Stimulated activated CD8-positive, alpha-beta memory T cell treated with anti-CD3 and anti-CD28 coated beads, Interleukin-4, amount 100 ng/mL, for 1 hour (primary cell): ENCODE measurements at places on chromosomes 12 and 14.

DNA sequence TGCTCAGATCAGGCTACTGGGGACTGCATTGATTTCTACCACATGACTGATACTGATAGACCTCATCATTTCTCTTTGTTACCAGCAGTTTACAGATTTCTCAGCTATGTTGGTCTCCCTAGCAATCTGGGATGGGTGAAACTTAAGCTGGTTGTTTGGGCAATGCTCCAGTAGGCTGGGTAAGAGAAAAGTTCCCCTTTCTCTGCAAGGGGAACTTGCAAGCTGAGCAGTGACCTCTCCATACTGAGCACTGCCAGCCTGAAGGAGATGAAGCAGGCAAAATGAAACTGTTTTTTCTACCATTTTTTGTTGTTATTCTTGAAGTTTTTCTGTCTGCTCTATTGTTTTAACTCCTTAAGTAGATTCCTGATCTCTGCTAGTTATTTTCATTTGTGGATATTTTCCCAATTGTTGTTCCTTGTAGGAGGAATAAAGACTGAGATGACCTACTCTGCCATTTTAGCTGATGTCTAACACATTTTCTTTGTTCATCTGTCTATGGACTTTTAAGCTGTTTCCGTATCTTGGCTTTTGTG is 1.3 kb upstream of the OR4M1 start:
- no peak for DNase-seq

DNA sequence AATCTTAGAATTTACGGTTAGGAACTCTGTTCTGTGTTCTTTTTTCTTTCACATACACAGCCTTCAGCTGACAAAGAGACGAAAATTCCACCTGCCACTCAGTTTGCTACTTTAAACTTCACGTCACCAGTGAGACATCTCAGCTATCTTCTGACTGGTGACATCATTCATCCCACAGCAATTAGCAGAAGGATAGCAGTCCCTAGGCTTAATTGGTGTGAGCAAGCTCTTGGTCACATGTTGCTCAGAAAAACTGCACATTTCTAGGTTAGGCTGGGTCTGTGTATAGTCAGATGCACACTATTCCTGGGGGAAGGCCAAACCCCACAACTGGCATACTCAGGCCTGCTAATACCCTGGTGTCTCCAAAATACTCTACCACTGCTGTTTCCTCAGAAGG is 23.9 kb downstream of the SLC7A7 start:
- DNase-seq = no peak

DNA sequence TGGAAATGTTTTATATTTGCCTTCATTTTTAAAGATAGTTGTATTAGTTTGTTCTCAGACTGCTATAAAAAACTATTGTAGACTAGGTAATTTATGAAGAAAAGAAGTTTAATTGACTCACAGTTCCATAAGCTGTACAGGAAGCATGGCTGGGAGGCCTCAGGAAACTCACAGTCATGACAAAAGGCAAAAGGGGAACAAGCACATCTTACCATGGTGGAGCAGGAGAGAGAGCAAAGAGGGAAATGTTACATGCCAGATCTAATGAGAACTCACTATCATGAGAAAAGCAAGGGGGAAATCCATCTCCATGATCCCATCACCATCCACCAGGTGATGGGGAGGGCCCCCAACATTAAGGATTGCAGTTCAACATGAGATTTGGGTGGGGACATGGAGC is 35.5 kb upstream of the UNC79 start:
- DNase-seq = no peak

DNA sequence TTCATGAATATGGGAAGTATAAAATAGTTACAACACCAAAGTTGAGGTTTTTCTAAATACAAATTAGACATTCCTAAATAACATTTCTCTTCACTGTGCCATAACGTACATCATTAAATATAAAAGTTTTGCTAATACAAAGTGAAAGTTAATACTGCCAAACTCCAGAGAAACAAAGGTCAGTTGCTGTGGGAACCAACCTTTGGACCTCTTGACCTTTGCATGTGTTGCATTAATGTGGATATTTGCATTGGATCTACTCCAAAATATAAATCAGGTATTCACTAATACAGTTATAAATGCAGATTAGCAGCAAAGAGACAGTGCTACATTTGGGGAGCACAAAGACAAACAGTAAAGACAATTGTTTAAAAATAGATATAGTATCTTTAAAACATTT is 366.0 kb upstream of the USP15 start:
- DNase-seq = no peak

- no peak for DNase-seq
Observed at GRCh38 chr14:30015489-30015888, 87.8 kb upstream of the PRKD1 start.

DNA sequence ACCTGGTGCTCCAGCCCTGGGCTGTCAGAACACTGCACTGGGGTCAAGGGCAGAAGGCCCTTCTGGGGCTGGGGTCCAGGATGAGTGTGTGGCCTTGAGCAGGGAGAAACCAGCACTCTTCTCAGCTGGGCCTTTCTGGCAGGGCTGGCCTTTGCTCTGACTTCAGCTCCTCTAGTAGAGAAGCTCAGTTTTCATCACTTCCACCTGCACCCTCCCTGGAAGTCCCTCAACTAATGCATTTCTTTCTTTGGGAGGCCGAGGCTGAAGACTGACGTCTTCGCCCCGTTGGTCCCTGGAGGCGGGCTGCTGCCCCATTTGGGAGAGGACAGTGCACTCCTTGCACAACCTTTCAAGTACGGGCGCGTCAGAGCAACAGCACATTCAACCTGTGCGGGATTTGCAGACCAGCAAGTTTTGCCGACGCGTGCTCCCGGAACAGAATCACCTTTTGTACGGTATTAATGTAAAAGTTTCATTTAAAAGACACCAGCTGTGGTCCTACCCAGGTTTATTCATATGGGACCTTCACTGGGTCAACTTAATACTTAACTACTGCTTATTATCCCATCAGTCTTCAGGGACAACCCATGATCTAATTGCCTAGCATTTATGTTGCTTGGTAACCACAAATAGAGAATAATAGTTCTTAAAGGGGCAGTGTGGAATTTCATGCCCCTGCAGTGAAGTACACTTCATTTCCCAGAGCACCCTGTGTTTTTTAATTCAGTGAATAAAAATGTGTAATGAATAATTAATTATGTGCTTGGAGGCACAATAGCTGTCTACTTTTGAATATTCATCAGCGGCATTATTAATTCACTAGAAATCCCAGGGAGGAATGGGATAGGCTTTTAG is 134.8 kb upstream of the VRK1 start:
- no peak for DNase-seq

- no peak for DNase-seq
Observed at GRCh38 chr14:63764103-63764502, 36.2 kb upstream of the SGPP1 start.

- no peak for DNase-seq
Observed at GRCh38 chr12:122866379-122866778, 29.5 kb downstream of the VPS37B start.

DNA sequence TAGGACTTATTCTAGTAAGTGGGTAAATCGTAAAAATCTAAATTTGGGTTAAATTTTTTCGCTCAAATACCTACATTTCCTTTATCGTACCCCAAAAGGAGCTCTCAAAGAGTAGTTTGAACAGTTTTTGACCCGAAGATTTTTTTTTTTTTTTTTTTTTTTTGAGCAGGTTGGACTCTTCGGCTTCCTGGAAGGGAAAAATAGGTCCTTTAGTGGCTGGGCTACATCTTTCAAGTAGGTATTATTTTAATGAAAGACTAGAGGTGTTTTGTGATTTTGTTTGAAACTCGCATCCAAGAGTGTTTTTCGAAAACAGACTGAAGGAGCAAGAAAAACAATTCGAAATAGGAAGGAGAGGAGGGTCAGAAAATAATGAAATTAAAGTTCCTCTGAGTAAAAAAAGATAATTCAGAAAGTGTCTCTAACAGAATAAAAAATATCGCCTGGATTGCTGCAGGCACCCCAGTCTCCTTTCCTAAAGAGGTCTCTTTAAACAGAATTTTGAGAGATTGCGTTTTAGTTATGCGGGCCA is 6.0 kb downstream of the CDKN1B start:
- DNase-seq = no peak

DNA sequence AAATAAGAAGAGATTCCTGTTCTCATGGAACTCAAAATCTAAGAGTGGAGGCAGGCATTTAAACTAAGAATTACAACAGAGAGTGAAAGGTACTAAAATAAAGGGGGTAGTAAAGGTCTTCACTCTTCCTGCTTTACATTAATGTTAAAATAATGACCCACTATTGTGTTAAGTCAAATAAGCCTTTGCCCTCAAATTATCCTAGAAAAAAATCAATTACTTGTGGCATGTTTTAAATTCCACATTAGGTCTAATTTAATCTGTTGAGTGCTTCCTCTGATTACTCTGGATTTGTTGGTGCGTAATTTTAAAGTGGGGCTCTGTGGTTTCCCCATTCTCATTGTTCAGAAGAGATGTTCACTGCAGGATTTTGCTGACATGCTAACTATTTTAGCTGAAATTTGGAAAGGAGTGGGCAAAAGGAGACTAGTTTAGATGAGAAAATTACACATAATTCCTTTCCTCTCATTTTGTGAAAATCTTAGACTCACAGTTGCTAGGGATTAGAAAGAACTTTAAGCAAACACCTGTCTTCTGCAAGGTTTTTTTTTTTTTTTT is 35.5 kb downstream of the BTG1 start:
- no peak for DNase-seq

- DNase-seq = no peak
Observed at GRCh38 chr12:93608313-93608712, 35.8 kb downstream of the SOCS2 start.

GRCh38 chr12:75715323-75715644 is 203.9 kb upstream of the KRR1 start:
- no peak for DNase-seq

DNA sequence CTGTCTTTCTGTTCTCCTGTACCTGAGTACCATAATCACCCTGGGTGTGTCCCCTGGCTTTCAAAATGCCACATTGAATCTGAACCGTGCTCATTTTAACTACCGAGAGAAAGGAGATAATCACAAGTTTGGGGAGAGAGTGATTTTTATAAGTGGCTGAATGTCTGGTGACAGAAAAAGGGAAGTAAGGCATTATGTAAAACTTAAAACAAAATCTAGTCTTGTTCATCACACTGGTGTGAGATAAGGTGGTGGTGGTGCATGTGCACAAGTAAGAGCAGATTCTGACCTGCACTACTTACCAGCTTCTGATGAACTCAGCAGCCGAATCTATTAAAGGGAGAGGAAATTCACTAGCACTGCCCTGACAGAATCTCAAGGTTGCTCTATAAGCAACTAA is 56.3 kb downstream of the SPPL3 start:
- DNase-seq = no peak

DNA sequence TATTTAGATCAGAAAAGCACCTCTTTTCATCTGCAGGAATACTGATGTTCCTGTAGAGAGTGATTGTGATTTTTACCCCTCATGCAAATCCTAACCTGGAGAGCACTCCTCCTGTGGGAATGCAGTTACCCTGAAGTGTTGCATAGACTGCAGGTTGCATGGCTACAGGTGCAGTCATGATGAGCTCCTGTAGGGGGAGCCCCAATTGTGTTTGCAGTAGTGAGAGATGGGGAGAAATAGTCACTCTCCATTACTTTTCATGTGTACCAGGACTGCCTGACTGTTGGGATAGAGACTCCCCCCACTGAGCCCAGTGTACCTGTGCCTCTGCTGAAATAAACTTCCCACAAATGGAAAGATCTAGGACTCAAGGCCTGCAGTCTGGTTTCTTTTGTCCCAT is 1086.5 kb downstream of the SLC6A15 start:
- no peak for DNase-seq

DNA sequence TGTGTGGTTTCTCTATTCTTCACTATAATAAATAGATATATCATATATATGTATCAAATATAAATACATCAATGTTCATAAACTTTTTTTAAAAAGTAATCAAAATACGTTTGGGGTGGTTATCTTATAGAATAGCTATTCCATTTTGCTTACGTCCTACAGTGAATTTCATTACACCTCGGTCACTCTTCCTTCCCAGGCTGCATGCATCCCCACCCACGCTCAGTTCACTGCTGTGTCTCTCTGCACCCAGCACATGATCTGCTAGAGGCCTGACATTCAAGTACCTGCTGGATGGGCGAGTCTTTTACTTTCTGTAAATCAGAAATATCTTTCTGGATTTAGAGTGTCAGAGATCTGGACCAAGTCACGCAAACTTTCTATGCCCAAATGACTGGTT is 3.6 kb downstream of the STX2 start:
- DNase-seq = no peak

DNA sequence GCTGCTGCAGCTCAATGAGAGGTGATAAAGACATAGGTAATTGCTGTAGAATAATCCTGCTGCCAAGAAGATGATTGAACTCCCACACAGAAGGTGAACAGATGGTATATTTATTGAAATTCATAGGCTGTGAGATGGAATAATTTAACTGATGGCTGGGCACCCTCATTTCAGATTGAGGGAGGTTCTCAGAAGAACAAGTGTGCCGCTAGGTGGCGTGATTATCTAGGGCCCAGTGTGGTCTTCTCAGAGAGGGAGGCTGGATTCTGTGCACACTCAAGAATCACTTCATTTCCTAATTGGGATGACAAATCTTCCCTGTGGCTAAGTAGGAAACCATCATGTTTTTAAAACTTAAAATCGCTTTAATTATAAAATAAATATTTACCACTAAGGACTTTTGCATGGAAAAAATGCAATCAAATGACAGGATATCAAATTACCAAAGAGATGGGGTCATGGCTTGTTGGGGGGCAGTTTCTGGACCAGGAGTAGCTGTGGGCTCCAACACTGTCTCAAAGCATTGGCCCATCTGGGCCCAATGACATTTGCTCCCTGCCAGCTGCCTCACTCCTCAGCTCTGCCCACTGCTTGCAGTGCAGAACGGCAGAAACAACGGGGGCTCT is 132.3 kb downstream of the SNAPC1 start:
- peak; percentile 17 for DNase-seq

DNA sequence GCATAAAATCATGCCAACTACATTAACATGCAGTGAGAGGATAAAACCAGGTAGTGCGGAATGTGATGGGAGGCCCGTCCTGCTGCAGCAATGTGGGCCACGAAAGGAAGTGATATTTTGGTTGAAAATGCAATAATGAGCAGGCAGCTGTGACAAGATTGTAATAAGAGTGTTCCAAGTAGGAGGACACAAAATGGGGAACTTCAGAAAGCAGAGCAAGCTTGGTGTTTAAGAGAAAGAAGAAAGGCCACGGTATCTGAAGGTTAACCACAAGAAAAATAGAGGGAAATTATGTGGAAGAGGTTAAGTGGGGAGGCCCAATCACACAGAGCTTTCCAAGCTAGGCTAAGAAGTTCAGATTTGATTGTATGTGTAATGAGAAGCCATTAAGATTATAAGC is 34.3 kb downstream of the OVCH1 start:
- no peak for DNase-seq

- DNase-seq = no peak
Observed at GRCh38 chr14:69675877-69676416, 64.6 kb downstream of the SUSD6 start.

GRCh38 chr14:74403619-74404417 is 22.2 kb downstream of the SYNDIG1L start:
- DNase-seq = no peak
